ENCODE measurements at places on chromosomes 7 and 10.

- DNase-seq, result no peak
Measured at GRCh38 chr10:110664483-110665420, 20.6 kb downstream of the RBM20 start.

GRCh38 chr7:40723829-40724228 lies 589.0 kb downstream of the SUGCT start:
- DNase-seq, result no peak

DNA sequence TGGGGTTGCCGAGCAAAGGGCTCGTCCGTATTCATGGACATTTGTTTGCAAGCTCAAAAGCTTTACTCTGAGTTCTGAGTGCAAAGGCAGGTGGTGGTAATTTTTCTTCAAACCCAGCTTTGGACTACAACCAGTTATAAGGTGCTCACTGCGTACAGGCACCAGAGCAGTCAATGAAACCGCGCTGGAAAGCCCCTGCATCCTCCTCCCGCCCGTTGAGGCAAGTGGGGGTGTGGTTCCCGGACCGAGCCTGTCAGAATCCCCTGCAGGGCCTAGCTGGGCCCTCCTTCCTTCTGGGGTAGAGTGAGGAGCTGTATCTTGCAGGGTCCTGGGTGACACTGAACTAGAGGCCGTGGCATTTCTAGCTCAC lies 22.3 kb downstream of the AMZ1 start:
- no peak for DNase-seq

GRCh38 chr10:23197416-23197861 lies 5.3 kb downstream of the PTF1A start:
- DNase-seq, result no peak

DNA sequence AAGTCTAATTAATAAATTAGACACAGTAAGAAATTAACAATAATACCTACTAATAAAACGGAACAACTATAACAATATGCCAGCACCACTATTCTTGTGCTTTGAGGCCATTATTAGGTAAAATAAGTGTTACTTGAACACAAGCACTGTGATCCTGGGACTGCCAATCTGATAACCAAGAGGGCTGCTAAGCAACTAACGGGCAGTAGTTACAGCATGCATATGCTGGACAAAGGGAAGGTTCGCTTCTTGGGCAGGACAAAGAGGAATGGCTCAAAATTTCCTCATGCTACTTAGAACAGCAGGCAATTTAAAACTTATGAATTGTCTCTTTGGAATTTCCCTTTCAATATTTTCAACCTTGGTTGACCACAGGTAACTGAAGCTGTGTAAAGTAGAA lies 718.6 kb downstream of the SORCS3 start:
- no peak for DNase-seq

- no peak for DNase-seq
Measured at GRCh38 chr7:90512821-90513254, 43.4 kb downstream of the PTTG1IP2 start.

DNA sequence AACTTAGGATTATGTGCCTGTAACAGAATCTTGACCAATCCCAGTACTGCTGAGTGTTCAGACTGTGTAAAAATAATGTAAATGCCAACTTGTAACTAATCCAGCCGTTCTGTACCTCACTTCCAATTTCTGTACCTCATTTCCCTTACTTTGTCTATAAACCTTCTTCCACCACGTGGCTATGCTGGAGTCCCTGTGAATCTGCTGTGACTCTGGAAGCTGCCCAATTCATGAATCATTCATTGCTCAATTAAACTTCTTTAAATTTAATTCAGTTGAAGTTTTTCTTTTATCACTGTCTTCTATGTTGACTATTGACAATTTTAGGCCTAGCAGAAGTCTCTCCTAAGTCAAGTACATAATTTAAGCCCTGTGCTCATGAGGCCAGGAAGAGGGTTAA lies 215.3 kb upstream of the RHOBTB1 start:
- no peak for DNase-seq

DNA sequence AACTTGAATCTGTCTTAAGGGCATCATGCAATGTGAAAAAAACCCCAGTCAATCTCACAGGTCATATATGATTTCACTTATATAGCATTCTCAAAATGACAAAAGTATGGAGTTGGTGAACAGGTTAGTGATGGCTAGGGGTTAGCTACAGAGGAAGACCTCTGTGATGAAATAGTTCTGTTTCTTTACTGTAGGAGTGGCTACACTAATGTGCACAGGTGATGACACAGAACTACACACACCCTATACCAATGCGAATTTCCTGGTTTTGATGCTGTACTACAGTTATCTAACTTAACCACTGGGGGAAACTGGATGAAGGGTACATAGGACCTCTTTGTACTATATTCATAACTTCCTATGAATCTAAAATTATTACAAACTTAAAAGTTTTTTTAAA lies 541.8 kb downstream of the PARD3 start:
- no peak for DNase-seq

DNA sequence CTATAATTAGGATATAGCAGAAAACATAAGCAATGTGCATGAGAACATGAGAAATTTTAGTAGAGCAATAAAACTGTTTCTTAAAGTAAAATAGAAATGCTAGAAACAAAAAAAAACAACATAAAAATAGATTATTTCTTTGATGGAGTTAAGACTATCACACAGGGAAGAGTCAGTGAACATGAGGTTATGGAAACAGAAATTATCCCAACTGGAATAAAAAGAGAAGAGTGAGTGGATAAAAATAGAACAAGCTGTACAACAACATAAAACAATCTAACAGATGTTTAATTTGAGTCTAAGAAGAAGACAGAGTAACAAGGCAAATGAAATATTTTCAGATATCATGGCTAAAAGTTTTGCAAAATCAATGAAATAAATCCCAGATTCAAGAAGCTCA lies 7.5 kb upstream of the OR6B1 start:
- DNase-seq, result no peak

DNA sequence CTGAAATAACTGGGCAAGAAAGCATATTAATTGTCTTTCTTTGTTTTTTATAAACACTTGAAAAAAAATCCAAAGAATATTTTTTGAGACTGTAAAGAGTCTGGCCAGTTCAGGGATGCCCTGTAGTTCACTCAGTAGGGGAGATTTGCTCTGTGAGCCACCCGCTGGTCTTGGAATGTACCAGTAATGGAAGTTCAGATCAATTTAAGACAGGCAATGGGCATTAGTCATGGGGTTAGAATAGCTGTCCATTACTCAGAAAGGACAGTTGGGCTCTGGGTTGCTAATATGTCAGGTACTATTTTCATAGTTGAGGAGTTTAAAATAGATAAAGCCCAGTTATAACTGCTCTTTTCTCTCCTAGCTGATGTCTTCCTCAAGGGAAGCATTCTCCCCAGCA lies 38.7 kb downstream of the A1CF start:
- no peak for DNase-seq

GRCh38 chr10:29245476-29245875 lies 43.4 kb upstream of the LYZL1 start:
- no peak for DNase-seq

DNA sequence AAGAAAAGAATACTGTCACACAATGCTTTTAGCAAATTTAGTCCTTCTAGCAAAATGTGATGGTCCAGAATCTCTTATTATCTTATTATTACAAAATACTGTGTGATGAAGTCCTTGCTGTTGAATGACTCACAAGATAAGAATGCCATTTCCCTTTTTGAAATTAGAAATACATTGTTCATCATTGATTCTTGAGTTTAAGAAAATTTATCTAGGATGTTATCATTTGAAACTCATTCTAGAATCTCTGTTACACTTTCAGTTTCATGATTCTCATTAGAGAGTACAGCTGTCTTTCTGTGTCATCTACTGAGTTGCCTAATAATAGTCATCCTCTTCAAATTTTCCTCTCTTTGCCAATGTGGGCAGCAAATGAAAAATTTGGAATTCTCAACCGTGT lies 9.6 kb downstream of the ZKSCAN5 start:
- no peak for DNase-seq

DNA sequence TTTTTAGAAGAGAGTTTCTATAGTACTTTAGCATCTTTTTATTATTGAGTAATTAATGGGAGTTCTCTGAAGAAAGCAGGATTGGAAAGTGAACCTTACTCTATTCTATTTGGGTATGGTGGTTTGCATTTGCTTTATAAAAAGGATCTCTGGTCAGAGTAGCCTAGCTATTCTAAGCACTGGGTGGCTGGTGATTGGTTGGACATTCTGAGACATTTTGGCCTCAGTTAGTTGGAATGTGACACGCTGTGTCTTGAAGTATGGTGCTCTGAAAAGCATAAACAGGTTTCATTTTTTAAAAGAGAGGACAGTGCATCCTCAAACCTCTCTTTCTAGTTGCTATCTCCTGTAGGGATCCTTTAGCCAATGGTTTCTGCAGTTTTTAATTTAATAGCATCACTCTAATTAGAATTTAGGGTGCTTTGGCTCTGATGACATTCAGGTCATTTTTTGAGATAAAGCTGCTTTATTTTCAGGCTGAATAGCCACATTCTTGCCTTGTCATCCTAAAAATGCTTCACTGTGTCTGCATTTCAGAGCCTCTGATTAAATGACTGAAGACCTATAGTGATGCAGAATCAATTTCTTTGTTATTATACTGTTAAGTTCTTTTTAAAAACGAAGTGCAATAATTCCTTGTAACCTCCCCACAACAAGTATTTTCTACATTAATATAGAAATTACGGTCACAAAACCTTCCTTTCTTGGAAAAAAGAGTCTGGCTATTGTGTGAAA lies 20.6 kb downstream of the TMEM178B start:
- DNase-seq, result no peak

DNA sequence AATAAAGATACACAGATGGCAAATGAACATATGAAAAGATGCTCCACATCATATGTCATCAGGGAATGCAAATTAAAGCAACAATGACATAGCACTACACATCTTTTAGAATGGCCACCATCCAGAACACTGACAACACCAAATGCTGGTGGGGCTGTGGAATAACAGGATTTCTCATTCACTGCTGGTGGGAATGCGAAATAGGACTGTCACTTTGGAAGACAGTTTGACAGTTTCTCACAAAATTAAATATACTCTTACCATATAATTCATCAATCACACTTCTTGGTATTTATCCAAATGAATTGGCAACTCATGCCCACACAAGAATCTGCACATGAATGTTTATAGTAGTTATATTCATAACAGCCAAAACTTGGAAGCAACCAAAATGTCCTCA lies 68.2 kb downstream of the NPSR1 start:
- DNase-seq, result no peak

DNA sequence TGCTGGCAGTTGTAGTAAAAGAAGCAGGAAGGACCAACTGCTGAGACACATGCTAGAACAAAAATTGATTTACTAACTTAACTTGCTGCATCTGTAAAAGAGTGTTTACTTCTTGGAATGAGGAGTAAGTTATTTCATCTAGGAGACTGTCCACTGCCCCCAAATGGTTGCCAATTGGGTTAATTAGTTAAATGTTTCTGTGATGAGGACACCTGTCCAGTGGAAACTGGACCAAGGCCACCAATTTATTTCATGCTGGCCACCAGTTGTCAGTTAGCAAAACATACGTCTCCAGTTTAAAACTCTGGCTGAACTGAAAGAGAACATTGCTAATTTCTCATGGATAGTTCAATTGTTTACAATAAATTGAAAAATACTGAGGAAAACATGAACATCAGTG lies 191.7 kb downstream of the PPP1R9A start:
- peak; percentile 23 for DNase-seq

DNA sequence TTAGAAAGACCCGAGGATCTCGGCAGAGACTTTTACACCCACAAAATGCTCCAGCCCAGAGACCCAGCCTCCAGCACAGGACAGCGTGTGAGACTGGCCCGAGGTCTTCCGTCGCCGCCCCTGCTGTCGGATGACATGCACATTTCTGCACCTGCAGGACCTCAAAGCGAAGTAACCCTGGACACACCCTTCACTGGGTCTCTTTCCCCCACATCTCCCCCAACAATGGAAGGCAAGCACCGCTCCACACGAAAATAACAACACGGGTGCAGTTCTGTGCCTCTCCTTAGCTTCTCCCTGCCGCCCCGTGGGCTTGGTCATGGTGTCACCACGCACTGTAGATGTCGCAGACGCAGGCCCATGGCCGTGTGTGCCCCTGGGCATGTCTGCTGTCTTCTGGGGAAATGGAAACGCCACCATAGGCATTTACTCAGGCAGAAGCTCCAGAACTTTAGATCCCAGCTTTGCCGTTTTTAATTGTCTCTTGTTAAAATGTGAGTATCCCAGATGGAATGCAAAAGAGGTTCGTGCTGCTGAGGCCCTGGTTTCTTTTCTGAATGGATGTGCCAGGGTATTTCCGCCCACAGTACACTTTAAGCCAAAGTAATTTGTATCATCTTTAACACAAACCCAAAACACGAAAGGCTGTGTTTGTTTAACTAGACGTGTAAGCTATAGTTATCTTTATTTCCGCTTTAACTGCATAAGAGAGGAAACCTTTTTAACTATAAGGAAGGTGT lies 237.9 kb downstream of the MGMT start:
- DNase-seq, result no peak

GRCh38 chr7:122337011-122337410 lies 32.5 kb upstream of the FEZF1 start:
- peak; percentile 48 for DNase-seq

- no peak for DNase-seq
Measured at GRCh38 chr7:111806232-111806631, 243.9 kb upstream of the IMMP2L start.

DNA sequence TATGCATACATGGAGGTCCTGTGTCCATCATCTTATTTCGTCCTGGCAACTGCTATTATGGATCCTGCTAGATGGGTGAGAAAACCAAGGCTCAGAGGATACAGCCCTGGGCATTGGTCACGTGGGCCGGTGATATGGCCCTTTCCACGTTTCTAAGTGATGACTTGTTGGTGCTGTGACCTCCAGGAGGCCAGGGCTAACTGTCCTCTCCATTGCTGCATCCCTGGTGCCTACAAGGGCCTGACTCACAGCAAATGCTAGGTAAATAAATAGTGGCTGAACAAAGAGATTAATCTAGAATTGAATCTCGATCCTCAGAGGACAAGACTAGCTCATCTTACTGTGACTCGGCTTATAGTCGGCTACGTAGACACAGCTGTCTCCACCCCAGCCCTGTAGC lies 78.6 kb downstream of the FAM53B start:
- no peak for DNase-seq

- no peak for DNase-seq
Measured at GRCh38 chr10:44968500-44969400, 9.1 kb downstream of the RASSF4 start.

DNA sequence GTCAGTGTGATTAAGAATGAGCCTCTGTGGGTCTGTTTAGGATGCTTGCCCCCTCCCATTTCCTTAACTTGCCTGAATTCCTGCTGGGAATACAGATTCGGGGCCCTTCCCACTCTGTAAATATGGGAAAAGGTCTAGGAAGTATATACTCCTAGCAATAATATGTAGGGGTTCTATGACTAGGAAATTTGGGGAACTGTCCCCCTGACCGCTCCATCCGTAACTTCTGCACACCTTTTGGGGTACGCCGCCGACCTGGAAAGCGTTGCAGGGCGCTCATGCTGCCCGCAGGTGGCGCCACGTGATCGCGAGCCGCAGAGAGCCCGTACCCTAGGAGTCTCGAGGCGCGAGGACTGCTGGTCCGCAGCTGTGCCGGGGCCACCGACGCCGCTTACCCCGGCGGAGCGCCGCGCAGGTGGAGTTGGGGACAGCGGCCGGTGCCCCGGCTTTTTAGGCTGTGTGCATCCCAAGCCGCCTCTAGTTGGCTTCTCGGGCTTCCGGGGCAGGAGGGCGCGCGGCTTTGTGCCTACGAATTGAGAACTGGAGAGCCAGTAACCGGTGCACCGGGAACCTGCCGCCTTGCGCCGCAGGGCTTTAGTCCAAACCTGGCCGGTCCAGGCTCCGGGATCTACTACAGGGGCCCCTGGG lies 656 bp upstream of the CNNM2 start:
- DNase-seq, result peak; percentile 50
